ENCODE measurements at places on chromosomes 11 and 22.

DNA sequence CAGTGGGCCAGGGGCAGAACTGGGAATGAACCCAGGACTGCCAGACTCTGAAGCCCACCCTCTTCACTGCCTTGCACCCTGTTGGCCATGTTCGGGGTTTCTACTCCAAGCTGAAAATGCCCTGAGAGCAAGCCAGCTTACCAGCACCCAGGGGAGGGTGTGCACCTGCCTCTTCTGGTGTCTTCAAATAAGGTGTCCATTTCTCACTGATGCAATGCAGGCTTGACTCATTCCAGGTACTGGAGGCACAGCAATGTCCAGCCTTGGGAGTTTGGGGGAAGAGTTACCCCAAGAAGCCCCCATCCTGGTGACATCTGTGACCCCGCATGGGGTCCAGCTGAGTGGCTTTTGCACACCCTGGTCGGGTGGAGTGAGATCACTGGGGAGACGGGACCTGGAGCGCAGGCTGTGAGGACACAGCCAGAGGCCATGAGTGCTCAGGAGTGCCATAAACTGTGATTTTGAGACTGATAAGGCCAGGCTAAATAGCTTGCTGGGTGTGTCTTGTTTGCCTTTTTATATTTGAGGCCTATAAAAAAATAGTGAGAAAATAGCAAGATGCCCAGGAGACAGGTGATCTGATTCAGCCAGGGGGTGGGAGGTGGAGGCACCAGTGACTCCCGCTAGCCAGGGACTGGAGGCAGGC, 4.6 kb upstream of the CERK start:
- H3K4me1 ChIP-seq, result peaks cover 8% of the 10 kb centered on the region

DNA sequence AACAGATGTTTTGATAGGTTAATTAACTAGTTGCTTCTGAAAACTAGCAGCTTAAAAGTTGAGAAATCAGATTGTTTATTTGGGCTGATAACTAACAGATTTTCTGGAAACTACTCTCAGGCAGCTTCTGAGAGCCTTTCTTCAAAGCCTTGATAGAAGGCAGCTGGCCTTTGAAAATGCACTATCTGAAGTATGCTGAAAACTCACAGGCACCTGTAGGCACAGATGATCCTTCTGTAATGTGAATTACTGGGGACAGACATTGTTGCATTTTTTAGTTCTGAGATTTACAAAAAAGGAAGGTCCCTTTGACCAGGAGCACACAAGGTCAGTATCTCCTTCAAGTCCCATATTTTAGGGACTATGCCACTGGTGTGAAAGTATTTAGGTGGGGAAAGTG, 460.8 kb upstream of the CNTN5 start:
- H3K36me3 ChIP-seq, result no peaks in the 10 kb centered on the region
- no peak overlapping the region for H3K4me3 ChIP-seq

DNA sequence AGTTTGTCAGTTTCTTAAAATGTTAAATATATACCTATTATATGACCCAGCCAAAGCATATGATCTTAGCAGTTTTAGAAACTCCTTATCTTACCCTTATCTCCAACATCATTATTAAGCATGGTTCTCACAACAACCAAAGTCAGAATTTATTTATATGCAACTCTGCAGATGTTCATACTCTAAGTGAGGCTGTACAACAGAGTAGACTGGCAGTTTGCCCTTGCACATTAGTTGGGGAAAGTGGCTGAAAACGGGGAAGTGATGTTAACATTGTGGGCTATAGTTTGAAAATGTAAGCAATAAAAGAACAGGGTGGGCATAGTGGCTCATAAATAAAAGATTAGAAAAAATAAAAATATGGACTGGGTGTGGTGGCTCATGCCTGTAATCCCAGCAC, 49.7 kb downstream of the ATG16L2 start:
- no peak overlapping the region for H3K4me3 ChIP-seq
- DNase-seq, result no peak
- H3K27ac ChIP-seq, result no peak overlapping the region
- no peaks in the 10 kb centered on the region for H3K27me3 ChIP-seq

GRCh38 chr11:124841840-124842239, 23.4 kb upstream of the ROBO3 start:
- no peak for DNase-seq
- H3K27me3 ChIP-seq, result no peaks in the 10 kb centered on the region
- peaks cover 14% of the 10 kb centered on the region for H3K4me1 ChIP-seq
- no peak overlapping the region for H3K4me3 ChIP-seq
- no peak overlapping the region for H3K27ac ChIP-seq

DNA sequence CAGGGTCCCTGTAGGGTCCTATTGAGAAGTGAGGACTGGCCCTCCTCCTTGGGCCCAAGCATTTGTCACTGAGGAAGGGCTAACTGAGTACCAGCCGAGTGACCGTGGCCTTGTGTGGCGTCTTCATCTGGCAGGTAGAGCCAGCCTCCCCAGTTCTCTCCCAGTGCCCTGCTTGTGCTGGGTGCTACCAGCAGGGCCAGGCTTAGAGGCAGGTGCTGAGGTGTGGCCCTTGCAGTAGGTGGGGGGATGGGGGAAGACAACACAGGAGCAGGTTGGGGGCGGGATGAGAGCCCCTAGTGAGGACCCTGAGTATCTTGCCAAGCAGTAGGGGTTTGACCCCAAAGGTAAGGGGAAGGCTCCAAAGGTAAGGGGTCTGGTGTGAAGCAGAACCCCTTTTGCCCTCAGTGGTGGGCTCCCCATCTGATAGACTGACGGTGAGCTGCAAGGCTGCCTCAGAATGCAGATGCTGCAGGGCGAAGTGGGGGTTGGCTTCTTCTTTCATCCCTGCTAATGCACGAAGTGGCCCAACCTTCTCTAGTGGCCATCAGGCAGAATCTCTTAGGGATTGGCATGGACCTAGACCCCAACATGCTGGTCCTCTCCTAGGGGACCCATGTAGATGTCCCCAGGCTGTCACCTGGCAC, 19.6 kb downstream of the CDC45 start:
- no peak overlapping the region for H3K4me3 ChIP-seq
- DNase-seq, result no peak
- H3K4me1 ChIP-seq, result no peaks in the 10 kb centered on the region
- no peak overlapping the region for H3K27ac ChIP-seq

- no peak for DNase-seq
- H3K27me3 ChIP-seq, result no peaks in the 10 kb centered on the region
- H3K36me3 ChIP-seq, result no peaks in the 10 kb centered on the region
- no peak overlapping the region for H3K27ac ChIP-seq
These were observed 13.5 kb downstream of the PSMD13 start for GRCh38 chr11:250274-250673.

GRCh38 chr22:30275625-30276024, 9.0 kb upstream of the OSM start:
- H3K36me3 ChIP-seq, result no peaks in the 10 kb centered on the region
- H3K4me1 ChIP-seq, result peaks cover 8% of the 10 kb centered on the region
- H3K27me3 ChIP-seq, result no peaks in the 10 kb centered on the region
- no peak overlapping the region for H3K4me3 ChIP-seq
- no peak overlapping the region for H3K27ac ChIP-seq

DNA sequence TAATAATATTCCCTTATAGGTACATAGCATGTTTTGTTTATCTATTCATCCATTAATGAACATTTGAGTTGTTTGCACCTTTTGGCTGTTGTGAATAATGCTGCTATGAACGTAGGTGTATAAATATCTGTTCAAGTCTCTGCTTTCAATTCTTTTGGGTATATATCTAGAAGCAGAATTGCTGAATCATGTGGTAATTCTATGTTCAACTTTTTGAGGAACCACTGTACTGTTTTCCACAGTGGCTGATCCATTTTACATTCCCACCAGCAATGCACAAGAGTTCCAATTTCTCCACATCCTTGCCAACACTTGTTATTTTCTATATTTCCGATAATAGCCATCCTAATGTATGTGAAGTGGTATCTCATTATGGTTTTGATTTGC, 51.2 kb upstream of the CWF19L2 start:
- no peak for DNase-seq
- peaks cover 6% of the 10 kb centered on the region for H3K4me1 ChIP-seq
- H3K36me3 ChIP-seq, result no peaks in the 10 kb centered on the region
- H3K27ac ChIP-seq, result no peak overlapping the region

DNA sequence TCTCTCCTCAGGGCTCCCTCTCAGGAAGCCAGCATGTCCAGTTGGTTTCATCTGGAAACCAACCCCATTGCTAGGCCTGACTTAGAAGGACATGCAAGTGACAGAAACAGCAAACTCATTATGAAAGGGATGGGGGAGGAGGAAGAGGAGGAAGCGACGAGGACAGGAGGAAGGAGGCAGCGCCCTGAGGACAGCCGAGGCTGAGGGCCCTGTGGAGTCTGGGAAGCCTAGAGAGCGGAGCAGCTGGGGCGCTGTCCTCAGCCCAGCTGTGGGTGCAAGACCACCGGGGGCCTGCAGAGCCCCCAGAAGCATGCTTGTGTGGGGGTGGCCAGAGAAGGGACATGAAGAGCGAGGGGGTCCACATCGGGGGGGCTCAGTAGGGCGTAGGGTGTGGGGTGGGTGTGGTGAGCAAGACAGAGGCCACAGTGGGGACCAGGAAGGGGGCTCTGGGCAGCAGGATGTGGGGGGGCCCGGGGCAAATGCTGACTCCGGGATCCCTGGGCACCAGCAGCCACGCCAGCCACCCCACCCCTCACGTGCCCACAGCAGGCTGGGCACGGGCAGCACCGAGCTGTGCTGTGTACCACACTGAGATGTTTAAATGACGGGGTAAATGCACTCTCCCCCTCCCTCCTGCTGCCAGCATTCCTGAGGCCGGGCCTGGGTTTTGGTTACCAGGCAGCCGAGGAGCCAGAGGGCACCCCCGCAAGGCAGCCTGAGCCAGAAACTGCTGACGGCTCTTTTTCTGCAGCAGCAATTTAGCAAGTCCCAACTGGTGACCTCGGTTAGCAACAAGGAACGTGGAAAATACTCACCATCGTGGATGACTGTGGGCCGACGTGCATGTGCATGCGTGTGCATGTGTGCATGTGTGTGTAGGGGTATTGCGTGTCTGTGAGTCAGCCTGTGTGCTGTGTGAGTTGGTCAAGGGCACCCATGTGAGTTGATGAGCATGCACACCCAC, 82.7 kb upstream of the LINC01488 start:
- no peaks in the 10 kb centered on the region for H3K36me3 ChIP-seq
- no peaks in the 10 kb centered on the region for H3K27me3 ChIP-seq

DNA sequence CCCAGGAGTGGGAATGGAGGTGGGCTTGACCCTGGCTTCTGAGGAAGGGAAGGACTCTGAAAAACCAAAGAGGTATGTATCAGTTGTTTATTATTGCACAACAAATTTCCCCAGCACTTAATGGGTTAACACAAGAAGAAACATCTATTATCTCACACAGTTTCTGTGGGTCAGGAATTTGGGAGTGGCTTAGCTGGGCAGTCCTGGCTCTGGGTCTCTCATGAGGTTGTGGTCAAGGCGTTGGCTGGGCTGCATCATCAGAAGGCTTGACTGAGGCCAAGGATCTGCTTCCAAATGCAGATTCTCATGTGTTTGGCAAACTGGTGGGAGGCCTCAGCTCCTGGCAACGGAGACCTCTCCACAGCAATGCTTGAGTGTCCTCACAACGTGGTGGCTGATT, 17.5 kb upstream of the SMIM38 start:
- no peaks in the 10 kb centered on the region for H3K27me3 ChIP-seq
- no peak for DNase-seq
- H3K4me3 ChIP-seq, result no peak overlapping the region
- H3K27ac ChIP-seq, result no peak overlapping the region
- no peaks in the 10 kb centered on the region for H3K36me3 ChIP-seq

DNA sequence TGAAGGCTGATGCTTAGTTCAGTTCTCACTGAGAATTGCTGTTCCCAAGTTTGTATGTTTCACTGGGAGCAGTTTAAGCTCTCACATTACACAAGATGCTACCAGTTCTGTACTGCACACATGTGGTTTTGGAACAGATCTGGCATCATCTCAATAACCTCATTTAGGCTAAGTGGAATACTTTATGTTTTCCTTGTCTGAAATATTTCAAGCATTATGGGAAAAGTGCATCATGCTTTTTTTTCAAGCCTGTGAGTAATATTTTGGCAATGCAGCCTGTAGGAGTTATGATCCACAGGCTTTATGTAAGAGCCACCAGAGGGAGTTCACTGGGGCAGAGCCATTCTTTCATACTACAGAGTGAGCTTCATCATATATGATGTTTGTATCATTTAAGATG, 141.5 kb downstream of the OR4C45 start:
- H3K27ac ChIP-seq, result no peak overlapping the region
- DNase-seq, result no peak
- no peaks in the 10 kb centered on the region for H3K27me3 ChIP-seq
- no peaks in the 10 kb centered on the region for H3K36me3 ChIP-seq

DNA sequence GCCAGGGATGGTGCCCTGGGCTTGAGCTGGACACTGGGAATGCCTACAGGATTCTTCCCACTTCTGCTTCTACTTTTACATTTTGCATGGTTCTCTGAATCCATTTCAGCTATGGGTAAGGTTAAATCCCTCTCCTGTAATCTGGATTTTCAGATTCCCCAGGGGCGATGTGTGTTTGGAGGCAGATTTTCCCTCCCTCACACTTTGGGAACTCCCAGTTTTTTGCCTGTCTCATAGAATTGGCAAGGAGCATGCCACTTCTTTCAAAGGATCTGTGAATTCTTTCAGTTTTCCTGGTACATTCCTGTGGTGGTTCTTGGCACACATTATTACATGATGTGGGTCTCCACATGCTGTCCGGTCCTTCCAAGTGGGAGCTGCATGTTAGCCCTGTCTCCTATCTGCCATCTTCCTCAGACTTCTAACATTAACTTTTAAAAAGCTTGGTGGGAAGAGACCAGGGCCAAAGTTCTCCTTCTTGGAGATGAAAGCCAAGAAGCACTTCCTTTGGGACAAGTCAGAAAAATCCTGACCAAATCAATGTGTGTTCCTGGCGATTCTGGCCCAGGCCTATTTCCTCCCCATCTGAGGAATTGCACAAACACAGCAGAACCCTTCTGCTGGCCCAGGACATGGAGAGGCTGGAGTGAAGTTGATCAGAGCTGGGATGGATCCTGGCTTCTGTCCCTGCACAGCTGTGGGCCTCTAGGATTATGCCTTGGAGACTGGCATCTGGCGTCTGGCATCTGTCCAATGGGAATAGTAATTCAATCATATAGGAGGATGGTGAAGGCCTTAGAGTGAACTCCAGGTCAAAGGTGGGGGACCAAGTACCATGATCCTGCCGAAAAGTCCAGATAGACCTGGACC, 5.4 kb upstream of the APOL2 start:
- no peak overlapping the region for H3K4me3 ChIP-seq
- peak overlapping the region; percentile 58 for H3K27ac ChIP-seq
- peak; percentile 43 for DNase-seq
- H3K36me3 ChIP-seq, result no peaks in the 10 kb centered on the region
- H3K27me3 ChIP-seq, result no peaks in the 10 kb centered on the region

- no peak overlapping the region for H3K27ac ChIP-seq
- no peaks in the 10 kb centered on the region for H3K27me3 ChIP-seq
- H3K36me3 ChIP-seq, result no peaks in the 10 kb centered on the region
- H3K4me1 ChIP-seq, result peaks cover 4% of the 10 kb centered on the region
- no peak overlapping the region for H3K4me3 ChIP-seq
These were observed 29.3 kb upstream of the NECTIN1 start for GRCh38 chr11:119758291-119758690.

All from testis (tissue), 5 donors.